Esophagus squamous epithelium (tissue), 5 donors: ENCODE measurements at places on chromosomes 2 and 18.

DNA sequence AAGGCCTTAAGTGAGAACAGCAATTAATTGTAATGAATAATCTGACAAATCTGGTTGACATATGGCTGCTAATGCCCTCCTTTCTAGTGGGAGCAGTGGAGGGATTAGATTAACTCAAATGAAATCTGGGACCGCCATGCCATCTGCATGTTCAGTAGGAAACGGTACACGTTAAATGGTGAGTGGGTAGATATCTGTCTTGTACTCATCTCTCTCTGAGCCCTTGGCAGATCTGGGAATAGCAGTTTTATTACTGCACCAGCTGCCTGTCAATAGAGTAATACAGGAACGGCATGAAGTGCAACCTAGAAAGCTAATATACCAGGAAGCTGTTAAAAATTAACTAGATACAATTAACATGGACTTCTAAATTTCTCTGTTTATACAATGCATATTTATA is 258.8 kb downstream of the GPD2 start:
- no peak for DNase-seq

GRCh38 chr2:29072971-29073725 is 1.2 kb downstream of the PCARE start:
- no peak for DNase-seq

DNA sequence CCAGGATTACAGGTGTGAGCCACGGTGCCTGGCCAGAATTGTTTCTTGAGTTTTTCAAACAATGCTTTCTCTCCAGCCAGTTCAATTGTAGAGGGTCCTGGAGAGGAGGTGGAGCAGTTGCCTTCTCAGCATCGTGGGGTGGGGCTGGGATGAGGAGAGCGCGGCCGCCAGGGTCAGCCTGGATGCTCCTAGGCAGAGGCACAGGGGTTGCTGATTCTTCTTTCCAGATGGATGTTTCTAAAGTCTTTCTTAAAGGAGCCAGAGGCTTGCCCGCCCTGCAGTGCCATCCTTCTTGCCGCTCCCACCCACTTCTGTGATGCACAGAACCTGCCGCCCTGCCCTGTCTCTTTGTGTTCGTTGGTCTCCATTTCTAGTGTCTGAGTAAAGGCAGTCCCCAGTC is 61.1 kb downstream of the AGAP1 start:
- no peak for DNase-seq

GRCh38 chr2:19352946-19353720 is 5.3 kb downstream of the OSR1 start:
- DNase-seq: no peak

DNA sequence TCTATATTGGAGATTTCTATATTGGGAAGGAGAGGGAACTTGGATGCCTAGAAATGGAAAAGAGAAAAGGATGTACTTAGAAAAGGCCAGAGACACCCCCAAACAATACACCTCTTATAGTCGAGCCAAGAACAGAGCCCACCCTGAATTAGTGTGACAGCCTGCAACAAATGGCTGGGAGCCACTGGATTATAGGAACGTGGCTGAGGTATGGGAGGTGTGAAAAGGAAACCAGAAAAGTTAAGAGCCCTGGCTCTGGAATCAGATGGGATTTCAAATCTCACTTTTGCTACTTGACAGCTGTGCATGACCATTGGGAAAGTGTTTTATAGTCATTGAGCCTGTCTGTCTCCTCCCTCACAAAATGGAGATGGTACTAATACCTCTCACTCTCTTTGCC is 394.0 kb downstream of the ZNF521 start:
- no peak for DNase-seq

DNA sequence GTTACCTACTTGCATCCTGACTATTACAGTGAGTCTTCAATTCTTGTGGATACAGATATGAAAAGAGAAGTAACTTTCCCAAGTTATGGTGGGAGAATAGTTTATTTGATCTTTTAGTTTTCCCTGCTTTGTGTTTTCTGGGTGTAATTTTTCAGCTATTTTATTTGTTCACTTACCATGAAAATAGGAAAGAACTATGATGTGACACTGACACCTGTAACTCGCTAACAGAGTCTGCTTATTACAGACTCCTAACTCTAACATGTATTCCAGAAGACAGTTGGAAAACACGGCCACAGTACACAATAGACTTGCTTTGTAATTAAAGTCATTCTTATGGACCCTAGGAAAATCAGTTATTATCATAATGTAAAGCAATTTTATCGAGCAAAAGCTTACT is 323.2 kb downstream of the LRRTM1 start:
- no peak for DNase-seq

GRCh38 chr2:48272199-48272598 is 257.8 kb upstream of the STON1 start:
- DNase-seq: no peak

DNA sequence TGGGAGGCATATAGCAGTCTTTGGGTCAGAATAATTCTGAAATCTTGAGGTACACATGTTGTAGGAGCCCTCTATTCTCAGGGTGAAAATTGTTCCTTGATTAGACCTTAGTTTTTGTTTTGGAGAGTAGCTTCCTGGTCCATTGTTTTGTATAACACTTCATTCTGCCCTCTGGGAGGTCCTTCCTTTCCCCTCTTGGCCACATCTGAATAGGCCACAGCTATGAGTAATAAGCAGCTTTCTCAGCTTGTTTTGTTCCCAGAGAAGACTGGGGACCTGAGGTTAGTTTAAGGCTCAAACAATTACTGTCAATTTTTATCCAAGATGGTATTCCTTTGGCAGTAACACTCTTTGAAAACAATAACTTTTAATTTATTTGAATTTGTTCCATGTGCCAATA is 72.6 kb upstream of the NOL4 start:
- no peak for DNase-seq

- no peak for DNase-seq
Measured at GRCh38 chr2:105380432-105381100, 18.3 kb downstream of the FHL2 start.

DNA sequence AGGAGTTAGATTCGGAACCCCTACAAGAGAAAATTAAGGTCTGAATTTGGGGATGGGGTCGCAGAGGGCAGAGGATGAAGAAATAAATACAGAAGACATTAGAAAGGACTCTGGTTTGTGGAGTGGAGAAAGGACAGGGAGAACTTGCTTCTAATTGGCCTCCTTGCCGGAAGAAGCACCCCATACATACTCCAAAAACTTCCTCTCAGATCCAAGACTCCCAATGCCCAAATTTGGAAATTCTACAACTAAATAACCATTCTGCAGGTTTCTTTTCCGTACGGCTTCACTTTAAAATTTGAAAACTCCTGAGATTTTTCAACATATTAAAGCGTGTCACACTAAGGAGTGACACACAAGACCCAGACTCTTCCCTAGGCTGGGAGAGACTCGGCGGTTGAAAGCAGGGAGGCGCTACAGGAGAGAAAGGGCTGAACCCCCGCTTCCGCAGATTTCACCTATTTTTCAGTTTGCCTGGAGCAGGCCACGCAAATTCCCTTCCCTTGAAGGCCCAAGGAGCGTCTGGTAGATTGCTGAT is 478 bp downstream of the CLHC1 start:
- DNase-seq: no peak

GRCh38 chr18:75216911-75217689 is 6.5 kb downstream of the TSHZ1 start:
- DNase-seq: no peak
